A549 (cell line): ENCODE measurements at places on chromosomes 1 and 21. TPM values are rescaled to one million over a fixed set of nuclear protein-coding genes. Genes with fewer than 3 reads are reported as not detected.

The ATF3 gene
- 4.4 to 5.0 TPM (median 4.7 TPM) in 3 replicates for polyA plus RNA-seq

The NR0B2 gene
- not detected in 3 replicates for polyA plus RNA-seq

The TEX38 gene
- polyA plus RNA-seq, result not detected in 3 replicates

The TNFAIP8L2 gene
- not detected in 3 replicates for polyA plus RNA-seq

The MMEL1 gene
- not detected in 3 replicates for polyA plus RNA-seq

The REN gene
- polyA plus RNA-seq, result not detected in 3 replicates

The TSPAN1 gene
- 1.8 to 3.1 TPM (median 2.1 TPM) in 3 replicates for polyA plus RNA-seq

The C1orf141 gene
- not detected in 3 replicates for polyA plus RNA-seq

The SUCO gene
- 10.0 to 10.6 TPM (median 10.3 TPM) in 3 replicates for polyA plus RNA-seq

The TRIM58 gene
- polyA plus RNA-seq, result not detected in 3 replicates

The HEYL gene
- 2.0 to 2.3 TPM (median 2.2 TPM) in 3 replicates for polyA plus RNA-seq

The C1orf74 gene
- polyA plus RNA-seq, result 2.0 to 2.4 TPM (median 2.4 TPM) in 3 replicates

The KRTAP11-1 gene
- polyA plus RNA-seq, result not detected in 3 replicates

- no peak for DNase-seq
Measured at GRCh38 chr1:15885269-15885668, 37.8 kb downstream of the SPEN start.

DNA sequence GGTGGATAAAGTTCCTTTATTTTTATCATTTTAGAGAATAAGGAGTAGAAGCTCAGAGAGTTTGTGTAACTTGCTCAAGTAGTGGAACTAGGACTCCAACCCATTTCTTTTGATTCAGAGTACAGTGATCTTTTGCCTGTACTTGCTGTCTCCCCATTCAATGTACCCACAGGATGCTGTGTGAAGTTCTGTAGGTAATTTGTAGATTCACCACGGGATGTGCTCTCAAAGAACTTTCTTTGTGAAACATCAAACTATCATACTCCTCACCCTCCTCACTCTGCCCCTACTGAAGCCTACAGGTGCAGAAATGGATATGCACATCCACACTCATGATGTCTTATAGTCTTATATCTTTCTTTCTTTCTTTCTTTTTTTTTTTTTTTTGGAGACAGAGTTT, 65.8 kb upstream of the HSPA13 start:
- DNase-seq, result no peak

- no peak for DNase-seq
Measured at GRCh38 chr1:171954361-171954760, 113.1 kb downstream of the DNM3 start.

DNA sequence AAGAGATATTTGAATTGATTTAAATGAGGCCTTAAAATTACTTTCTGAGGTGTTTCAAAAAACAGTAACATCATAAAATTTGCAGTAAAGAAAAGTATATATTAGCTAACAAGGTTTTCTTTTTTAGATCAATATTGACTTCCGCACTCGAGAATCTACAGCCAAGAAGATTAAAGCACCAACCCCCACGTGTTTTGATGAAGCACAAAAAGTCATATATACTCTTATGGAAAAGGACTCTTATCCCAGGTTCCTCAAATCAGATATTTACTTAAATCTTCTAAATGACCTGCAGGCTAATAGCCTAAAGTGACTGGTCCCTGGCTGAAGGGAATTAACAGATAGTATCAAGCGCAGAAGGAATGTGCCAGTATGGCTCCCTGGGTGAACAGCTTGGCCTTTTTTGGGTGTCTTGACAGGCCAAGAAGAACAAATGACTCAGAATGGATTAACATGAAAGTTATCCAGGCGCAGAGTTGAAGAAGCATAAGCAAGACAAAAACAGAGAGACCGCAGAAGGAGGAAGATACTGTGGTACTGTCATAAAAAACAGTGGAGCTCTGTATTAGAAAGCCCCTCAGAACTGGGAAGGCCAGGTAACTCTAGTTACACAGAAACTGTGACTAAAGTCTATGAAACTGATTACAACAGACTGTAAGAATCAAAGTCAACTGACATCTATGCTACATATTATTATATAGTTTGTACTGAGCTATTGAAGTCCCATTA, 3.6 kb downstream of the RGS1 start:
- DNase-seq, result no peak

- DNase-seq, result no peak
Measured at GRCh38 chr1:82628887-82629286, 828.2 kb downstream of the ADGRL2 start.

GRCh38 chr1:11068600-11069473, 9.0 kb upstream of the SRM start:
- no peak for DNase-seq

- DNase-seq, result no peak
Measured at GRCh38 chr1:105005594-105006195, 1256.0 kb downstream of the AMY1C start.

- DNase-seq, result no peak
Measured at GRCh38 chr1:59238333-59238934, 58.5 kb upstream of the FGGY start.

DNA sequence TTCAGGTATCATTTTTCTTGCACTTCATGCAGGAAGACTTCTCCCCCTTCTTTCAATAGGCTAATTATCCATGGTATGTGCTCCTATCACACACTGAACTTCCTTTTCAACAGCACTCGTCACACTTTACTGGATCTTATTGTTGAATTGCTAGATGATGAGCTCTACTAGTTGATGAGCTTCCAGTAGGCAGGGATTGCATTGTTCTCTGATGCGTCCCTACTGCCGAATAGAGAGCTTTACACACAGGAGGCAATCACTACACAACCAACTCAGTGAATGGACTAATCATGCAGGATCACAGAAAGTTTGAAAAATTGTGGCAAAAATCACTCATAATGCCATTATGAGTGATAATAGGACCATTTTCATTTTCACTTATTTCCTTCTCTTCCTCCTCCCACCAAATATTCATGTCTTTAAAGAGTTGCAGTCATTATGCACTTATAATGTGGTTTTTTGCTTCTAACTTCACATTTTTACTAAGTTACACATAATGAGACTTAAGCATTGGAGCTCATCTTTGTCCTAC, 128.1 kb upstream of the ZNF648 start:
- no peak for DNase-seq

DNA sequence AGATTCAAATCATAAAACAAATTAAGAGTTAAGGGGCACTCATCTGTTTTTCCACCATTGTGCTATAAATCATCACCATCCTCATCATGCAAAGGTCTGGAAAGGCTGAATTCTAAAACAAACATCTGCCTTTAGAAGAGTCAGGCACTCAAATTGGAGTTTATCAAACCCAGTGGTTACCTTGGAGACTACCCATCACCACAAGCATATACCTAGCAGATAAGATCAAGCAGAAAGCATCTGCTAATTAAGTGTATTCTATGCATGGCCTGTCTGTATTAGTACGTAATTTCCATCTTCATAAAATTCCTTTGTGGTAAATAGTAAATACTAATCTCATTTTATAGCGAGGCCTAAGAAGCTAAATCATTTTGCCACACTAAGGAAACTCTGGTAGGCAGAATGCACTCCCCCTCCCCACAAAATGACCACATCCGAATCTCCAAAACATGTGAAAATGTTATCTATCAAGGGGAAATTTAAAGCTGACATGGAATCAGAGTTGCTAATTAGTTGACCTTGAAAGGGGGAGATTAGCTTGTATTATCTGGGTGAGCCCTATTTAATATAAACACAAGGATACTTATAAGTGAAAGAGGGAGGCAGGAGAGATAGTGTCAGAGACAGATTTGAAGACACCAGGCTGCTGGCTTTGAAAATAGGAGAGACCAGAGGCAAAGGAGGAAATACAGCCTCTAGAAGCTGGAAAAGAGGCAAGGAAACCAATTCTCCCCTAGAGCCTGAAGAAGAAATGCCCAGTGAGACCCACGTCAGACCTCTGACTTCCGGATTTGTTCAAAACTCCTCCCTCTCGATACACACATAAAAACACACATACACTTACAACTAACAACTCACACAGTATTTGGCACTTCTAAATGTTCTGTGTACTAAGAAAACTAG, 23.2 kb downstream of the ARID4B start:
- DNase-seq, result no peak

DNA sequence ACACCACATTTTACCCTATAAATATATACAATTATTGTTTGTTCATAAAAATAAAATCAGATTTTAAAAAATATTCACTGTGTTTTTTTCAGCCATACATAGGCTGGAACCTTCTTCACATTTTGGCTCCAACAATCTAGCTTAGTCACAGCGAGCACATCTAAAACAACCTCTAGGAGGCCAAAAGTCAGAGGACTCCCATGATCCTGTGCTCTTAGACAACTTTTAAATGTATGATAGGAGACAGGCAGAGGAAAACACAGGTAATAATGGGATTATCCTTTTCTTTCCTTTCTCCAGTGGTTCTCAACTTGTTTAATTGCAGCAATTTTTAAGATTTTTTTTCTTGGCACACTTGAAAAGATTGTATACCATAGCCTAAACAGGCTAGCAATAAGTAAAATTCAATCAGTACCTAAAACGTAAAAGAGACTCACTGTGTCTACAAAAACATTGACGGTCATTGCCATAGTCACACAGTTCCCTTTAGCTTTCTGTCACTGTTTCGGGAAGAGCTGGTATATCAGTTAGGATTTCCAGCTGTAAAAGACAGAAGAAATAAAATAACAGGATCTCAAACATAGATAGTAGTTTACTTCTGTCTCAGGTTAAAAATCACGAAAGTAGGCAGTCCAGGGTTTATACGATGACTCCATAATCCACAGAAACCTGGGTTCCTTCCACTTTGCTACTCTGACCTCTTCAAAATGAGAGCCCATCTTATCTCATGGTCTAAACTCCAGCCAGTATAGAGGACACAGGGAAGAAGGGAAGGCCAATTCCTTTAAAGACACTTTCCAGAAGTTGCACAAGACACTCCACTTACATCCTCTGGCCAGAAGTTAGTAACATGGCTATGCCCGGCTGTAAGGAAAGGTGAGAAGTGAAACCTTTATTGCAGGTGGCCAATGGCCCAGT, 39.2 kb upstream of the CR1L start:
- DNase-seq, result no peak

DNA sequence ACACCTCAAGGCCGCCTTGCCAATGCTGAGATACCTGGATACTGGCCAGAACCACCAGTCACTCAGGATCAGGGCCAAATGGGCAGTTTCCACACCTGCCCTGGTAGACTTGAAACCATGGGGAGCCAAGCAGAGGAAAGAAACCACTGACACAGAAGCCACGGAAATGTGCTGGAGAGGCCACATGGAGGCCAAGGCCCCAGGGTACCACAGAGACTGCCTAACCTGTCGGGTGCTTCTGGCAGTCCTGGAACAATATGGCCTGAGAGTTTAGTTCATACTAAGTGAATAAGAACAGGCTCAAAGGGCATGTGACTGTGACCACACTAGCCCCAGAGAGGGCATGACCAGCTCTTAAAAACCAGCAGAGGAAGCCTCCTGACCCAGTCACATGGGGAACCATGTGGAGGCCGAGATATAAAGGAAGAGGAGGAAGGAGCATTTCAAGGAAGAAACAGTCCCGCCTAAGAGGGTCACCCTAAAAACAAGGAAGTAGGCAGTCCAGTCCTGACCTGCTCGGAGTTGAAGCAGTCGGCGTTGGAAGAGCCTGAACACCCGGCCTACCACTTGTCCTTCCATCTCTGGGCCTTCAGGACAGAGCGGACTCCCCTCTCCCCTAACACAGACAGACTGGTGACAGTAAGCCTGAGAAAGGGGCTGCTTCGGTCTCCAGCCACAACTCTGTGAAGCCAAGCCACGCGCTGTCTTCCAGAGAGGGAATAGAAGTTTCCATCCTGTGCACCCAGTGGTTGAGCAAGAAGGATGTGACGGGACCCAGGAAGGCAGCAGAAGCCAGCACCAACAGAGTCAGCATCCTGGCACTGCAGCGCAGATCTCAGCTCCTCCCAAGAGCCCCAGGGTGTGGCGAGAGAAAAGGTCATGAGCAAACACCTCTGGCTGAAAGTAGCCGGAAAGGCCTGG, at the start of gene DENND2D:
Gene DENND2D (minus strand): TSS at position 766 of the 921 bp plus-strand sequence. CDS start 187 bp downstream, at position 579.
- DNase-seq, result no peak

- DNase-seq, result no peak
Measured at GRCh38 chr1:184153731-184154130, 102.2 kb downstream of the TSEN15 start.

- DNase-seq, result no peak
Measured at GRCh38 chr1:4711416-4712275, 57.2 kb downstream of the AJAP1 start.

- DNase-seq, result no peak
Measured at GRCh38 chr1:39905172-39905571, 3.5 kb upstream of the MYCL start.

DNA sequence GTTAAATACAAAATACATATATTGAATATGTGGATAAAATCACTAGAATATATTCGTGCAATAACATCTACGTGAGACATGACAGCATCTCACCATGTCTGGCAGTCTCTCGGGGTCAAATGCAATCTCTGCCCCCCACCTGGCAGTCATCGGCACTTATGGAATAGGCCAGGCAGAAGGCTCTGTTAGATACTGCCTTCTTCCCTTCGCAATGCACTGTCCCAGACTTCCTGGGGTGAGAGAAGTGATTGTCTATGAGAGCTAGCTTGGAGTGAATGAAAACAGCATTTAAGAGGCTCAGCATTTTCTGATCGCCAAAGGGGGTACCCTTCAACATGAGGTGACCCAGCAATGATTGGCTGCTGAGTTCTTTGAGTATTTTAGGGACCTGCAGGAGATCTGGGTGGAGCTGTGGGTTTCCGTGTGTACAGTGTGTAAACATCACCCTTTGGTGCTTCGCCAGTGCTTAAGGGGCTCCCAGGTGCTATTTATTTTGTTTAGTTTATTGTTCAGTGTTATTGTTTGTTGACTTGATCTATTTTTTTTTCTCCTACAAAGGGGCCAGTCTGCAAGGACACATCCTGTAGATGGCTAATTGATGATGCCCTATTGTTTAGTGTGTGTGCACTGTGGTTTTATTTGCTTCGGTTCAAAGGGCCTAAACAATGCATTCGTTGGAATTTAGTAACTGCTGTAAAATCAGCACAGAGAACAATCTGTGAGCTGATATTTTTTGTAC, 10.2 kb downstream of the ERG start:
- no peak for DNase-seq

- no peak for DNase-seq
Measured at GRCh38 chr1:22944346-22945055, 28.2 kb downstream of the LACTBL1 start.

- DNase-seq, result no peak
Measured at GRCh38 chr1:22048351-22049192, 3.9 kb upstream of the CDC42 start.

DNA sequence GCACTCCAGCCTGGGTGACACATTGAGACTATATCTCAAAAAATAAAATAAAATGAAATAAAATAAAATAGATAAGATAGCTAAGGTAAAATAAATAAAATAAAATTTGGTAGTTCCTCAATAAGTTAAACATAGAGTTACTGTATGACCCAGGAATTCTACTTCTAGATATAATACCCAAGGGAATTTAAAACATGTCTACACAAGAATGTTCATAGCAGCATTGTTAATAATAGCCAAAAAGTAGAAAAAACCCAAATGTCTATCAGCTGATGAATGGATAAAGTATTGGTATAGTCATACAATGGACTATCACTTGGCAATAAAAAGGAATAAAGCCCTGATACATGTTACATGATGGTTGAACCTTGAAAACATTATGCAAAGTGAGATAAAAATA, 47.8 kb downstream of the CEP350 start:
- no peak for DNase-seq

GRCh38 chr1:216598448-216598847, 124.8 kb downstream of the ESRRG start:
- no peak for DNase-seq
